Left ventricle myocardium superior (tissue), 1 donor: ENCODE measurements at places on chromosomes 11 and 22. TPM values are rescaled to one million over a fixed set of nuclear protein-coding genes. Genes with fewer than 3 reads are reported as not detected.

The FUT4 gene
- total RNA-seq: 1.4 TPM

The GCAT gene
- total RNA-seq: 42.0 TPM

The HPX gene
- total RNA-seq: not detected

The NRXN2 gene
- total RNA-seq: 0.97 TPM

The IZUMO1R gene
- total RNA-seq: not detected

The EHF gene
- 2.7 TPM for total RNA-seq

The CARD16 gene
- 10.9 TPM for total RNA-seq

The RTN4R gene
- 1.2 TPM for total RNA-seq

The ZBTB16 gene
- 67.3 TPM for total RNA-seq

The MFNG gene
- 13.9 TPM for total RNA-seq

The ANGPTL5 gene
- total RNA-seq: 0.77 TPM

The ZNRF3 gene
- total RNA-seq: 6.9 TPM

The SYT9 gene
- 0.15 TPM for total RNA-seq

The RIC3 gene
- 14.1 TPM for total RNA-seq

The ESAM gene
- 40.5 TPM for total RNA-seq

The LARGE1 gene
- total RNA-seq: 147 TPM

The ADM2 gene
- total RNA-seq: not detected

The GALNT18 gene
- total RNA-seq: 25.3 TPM

The TMEM218 gene
- 7.9 TPM for total RNA-seq

The DERL3 gene
- total RNA-seq: 2.1 TPM

The VPREB1 gene
- total RNA-seq: not detected

The MMP12 gene
- not detected for total RNA-seq

The TEX12 gene
- not detected for total RNA-seq

The C1QTNF5 gene
- 14.4 TPM for total RNA-seq

The RNF141 gene
- total RNA-seq: 34.1 TPM

The APOBEC3H gene
- total RNA-seq: 0.40 TPM

The ZNF280A gene
- not detected for total RNA-seq

The SMC1B gene
- not detected for total RNA-seq

The NCF4 gene
- total RNA-seq: 6.8 TPM

The TRIM48 gene
- total RNA-seq: not detected

The PKDREJ gene
- not detected for total RNA-seq

The MACROD1 gene
- 139 TPM for total RNA-seq

The C22orf42 gene
- not detected for total RNA-seq

The FXYD2 gene
- 1.4 TPM for total RNA-seq

The METTL15 gene
- total RNA-seq: 10.5 TPM

The HBG1 gene
- not detected for total RNA-seq

The CLDN5 gene
- 25.5 TPM for total RNA-seq

The OTOG gene
- total RNA-seq: not detected

The VPREB3 gene
- 0.97 TPM for total RNA-seq

The ANKK1 gene
- 0.10 TPM for total RNA-seq

The TCP11L1 gene
- 6.5 TPM for total RNA-seq

The OR51B5 gene
- not detected for total RNA-seq

The MS4A6A gene
- total RNA-seq: 49.3 TPM

The DKK3 gene
- total RNA-seq: 657 TPM

The PHOX2A gene
- not detected for total RNA-seq

The FZD4 gene
- 28.8 TPM for total RNA-seq

The MAPK8IP2 gene
- total RNA-seq: 0.57 TPM
